Panc1 (cell line): ENCODE measurements at places on chromosomes 3 and 15.

DNA sequence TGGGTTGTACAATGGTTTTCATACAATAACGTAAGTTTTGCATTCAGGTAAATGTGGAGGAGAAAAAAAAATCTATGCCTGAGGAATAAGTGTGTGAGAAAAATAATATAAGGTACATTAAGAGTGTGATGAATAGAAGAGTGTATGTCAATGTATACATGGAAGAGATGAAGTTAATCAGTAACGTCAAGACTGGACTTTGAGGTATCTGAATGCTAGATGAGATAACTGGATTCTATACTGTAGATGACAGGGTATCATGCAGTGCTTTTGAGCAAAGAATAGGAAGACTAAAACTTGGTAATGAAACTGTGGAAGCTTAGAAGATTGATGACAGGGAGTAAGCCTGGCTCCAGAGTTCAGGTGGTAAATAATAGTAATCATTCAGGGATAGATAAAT is 666.7 kb upstream of the SGO1 start:
- no peak for DNase-seq

DNA sequence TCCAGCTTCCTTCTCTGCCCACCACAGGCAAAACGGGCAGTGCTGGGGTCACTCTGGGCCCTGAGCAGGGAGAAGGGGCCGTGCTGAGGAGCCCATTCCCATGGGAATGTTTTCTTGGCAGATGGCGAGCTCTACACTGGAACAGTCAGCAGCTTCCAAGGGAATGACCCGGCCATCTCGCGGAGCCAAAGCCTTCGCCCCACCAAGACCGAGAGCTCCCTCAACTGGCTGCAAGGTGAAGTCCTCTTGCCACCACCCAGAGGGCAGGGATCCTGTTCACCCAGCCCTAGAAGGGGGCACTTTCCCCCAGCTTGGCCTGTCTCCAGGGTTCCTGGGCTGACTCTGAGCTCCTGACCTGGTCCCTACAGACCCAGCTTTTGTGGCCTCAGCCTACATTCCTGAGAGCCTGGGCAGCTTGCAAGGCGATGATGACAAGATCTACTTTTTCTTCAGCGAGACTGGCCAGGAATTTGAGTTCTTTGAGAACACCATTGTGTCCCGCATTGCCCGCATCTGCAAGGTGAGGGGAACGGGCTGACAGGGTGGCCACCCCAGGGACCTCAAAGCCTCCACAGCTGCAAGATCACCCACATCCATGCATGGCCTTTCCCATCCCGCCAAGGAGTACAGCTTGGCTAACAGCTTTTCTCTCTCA is 12.4 kb downstream of the CIB1 start:
- no peak for DNase-seq

DNA sequence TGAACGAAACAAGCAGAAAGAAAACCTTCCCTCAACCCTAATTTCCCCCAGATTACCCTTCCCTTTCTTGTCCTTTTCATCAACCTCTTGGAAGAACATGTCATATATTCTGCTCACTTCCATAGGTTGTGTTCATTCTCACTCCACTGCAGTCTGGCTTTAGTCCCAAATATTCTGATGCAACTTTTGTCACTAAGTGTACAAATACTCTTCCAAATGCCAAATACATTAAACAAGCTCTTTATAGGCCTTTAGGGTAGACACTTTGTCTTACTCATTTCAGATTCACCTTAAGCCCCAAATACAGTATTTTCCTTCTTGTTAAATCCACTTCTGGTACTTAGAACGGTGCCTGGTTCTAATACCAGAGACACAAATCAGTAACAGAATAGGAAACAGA is 406.5 kb upstream of the CDIN1 start:
- DNase-seq = no peak

DNA sequence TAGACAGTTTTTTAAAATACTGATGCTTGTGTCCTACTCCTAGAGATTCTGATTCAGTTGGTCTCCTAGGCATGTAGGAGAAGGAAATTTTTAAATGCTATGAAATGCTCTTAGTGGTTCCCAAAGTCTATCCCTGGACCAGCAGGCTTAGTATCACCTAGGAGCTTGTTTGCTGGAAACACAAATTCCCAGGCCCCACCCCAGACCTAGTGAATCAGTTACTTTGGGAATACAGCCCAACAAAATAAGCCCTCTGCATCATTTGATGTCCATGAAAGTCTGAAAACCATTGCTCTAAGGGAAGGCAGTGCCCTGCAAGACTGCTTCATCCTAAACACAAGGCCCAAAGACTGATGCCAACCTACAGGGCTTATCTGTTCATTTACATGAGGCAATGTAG is 36.3 kb downstream of the CCNL1 start:
- no peak for DNase-seq

- no peak for DNase-seq
Measured at GRCh38 chr3:13480340-13481318, 523 bp downstream of the HDAC11 start.

DNA sequence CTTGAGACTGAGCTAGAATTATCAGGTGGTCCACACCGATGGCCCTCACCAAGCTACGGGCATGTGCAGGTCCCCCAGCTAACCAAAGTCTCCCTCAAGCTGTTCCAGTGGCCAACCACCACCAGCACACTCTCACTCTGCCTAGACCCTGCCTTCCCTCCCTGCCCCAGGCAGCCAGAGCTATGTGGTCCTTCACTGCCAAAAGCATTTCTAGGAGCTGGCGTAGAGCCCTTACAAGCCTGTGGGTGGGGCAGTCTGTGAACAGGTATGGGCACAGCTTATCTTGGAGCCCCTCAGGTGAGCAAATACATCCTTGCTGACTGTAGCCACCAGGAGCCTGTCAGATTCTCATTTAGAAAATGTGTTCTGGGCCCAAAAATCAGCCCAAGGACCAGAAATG is 159.8 kb upstream of the PPP2R3A start:
- no peak for DNase-seq

DNA sequence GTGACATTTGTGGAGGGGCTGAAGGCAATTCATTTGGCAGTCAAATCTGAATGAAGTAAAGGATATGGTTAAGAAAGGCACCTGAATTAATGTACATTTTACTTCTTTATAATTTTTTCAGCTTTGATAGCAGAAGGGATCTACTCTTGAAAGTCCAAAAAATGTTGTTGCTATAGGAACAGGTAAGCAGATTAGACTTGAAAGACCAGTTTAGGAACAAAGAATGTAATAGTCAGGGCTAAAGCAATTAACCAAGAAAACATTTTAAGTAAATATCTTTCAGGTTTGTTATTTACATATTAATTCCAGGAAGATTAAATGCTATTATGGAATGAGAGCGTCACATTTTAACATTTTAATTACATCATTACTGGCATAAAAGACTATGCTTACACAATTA is 1.1 kb downstream of the ATP13A4 start:
- DNase-seq = no peak
